COR-L47 (cell line): ENCODE measurements at places on chromosomes 13 and 19.
A peak's percentile ranks its signal among the peaks of the same experiment; 100 is the strongest.

DNA sequence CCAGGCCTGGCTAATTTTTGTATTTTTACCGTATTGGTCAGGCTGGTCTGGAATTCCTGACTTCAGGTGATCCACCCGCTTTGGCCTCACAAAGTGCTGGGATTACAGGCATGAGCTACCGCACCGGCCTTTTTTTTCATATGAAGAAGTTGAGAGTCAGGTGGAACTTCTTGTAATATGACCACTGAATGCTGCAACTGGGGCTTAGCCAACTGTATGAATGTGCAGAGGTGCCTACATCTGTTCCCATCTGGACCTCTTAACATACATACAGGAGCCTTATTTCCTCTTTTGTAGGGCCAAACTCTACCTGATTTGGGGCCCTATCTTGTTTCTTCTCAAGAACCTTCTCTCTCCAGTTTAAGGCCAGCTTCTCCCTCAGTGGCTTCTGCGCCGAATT is 11.9 kb upstream of the GGACT start:
- DNase-seq = no peak

DNA sequence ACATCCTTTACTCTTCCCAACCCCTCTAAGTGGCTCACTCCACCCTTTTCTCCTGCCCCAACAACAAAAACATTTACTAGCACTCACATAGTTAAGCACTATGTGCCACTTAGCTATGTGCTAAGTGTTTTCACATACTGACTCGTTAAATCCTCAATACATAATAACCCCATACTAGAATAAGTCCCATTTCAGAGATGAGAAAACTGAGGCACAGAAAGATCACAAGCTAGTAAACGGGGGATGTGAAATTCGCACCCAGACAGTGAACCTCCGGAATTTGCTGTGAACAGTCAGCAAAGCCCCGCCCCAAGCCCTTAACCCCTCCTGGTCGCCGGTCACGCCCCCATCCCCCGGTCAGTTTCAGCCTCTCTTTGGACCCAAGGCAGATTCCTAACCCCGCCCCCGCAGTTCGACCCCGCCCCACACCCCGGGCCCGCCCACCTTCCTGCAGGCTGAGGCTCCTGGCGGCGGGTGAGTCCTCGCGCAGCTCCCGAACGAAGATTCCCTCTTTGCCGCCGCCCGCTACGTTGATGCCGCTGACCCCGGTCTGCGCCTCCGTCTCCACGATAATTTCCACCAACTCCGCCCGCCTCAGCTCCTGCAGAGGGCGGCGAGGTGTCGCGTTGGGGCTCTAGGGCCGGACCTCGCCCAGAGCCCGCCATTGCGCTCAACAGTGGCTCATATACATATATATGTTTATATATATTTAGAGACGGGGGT is 9.8 kb downstream of the PRX start:
- DNase-seq = no peak

DNA sequence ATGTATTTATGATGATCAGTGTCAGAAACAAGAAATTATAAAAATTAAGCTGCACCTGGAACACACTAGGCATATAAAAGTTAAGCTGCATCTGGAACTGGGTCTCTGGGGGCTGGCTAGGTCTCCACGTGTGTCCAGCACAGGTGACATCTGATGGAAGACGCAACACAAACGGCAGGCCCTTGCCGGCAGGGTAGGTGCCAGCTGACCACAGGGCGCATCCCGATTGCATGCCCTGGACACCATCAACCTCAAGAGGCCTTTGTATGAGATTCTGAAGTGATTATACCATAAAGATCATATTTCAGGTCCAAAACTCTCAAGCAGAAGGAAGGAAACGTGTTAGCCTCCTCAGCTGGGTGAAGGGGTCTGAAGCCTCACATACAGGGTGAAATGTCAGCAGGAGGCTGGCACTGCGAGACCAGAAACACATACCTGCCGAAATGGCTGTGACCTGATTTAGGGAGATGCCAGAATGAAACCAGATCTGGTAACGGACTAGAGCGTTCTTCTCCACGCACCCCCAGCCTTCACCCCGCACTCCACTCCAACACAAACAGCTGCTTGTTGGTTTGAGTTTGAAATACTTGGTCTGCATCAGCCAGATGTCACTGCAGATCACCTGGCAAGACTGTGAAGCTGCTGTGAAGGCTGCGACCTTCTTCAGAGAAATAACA is 37.3 kb downstream of the COL4A1 start:
- DNase-seq = no peak

DNA sequence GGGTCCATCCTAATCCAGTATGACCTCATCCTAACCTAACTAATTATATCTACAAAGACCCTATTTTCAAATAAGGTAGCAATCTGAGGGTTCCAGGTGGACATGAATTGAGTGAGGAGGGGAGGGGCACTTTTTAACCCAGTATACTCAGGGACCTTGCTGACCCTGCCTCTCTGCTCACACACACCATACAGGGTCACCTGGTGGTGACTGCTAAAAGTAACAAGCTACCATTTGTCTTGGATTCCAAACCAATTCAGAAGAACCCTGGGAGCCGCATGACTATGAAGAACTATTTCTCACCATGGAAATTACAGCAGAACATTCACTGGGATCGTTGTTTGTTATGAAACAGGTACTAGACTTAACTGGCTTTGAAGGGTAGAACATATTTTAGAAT is 151.9 kb downstream of the LACC1 start:
- no peak for DNase-seq

DNA sequence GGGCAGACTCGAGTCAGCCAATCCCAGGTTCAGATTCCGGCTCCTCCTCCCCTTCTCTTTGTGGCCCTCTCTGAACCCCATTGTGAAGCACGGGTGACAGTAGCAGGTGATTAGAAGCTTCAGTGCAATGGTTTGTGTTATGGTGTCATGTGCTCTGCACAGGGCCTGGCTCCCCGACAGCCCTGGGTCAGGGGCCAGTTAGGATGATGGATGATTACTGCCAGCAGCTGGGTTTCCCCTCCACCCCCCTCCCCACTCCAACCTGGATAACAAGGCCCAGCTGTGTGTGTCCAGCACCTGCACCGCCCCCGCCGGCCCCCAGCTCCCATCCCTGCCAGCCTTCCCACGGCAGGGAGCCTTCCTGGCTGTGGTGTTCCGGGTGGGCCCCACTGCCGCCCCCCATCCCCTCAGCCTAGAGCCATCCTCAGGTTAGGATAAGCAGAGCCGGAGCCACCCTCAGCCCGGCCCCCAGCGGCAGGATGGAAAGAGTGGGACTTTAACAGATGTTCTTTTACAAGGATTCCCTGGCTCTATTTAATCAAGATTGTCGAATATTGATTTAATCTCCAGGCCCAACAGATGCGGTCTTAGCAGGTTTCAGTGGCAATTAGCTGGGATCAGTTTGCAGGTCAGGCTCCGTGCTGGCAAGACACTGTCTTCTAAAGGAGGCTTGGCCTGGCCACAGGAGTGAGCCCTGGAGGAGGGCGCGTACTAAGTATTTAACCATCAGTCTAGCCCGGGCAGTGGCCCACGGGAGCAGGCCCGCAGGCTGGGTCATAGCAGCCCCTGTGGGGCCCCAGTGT is 156.2 kb downstream of the SIPA1L3 start:
- peak; percentile 78 for DNase-seq

DNA sequence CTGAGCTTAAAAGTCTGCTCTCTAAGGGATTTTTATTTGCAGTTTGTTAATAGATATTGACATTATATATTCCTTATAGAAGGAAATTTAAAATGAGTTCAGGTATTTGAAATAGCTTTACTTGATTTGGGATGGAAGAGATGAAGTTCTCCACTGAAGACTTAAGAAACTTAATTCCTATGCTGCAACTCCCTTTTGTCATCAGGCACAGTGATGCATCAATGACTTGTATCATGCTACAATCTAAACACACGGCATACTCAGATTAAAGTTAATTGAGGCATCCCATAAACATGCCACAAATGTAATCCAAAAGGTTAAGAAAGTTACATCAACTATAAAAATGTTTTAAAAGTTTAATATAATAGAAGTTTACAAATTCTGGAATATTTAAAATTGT is 109.0 kb downstream of the STARD13 start:
- DNase-seq = no peak

DNA sequence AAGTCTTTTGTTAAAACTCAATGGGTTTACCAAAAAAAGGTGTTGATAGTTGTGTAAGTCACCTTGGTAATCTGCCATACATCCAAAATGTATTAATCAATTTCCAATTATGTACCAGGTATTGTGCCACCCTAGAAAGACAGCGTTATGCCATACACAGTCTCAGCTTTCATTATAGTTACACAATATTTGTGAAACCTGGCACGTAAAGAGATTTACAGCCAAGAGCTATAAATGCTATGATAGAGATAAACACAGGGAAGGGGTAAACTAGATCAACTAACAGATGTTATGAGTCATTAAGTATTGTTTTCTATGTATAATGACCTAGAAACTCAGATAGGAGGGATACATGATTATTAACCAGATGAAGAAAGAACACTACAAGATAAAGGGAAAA is 725.6 kb upstream of the SLITRK5 start:
- no peak for DNase-seq

DNA sequence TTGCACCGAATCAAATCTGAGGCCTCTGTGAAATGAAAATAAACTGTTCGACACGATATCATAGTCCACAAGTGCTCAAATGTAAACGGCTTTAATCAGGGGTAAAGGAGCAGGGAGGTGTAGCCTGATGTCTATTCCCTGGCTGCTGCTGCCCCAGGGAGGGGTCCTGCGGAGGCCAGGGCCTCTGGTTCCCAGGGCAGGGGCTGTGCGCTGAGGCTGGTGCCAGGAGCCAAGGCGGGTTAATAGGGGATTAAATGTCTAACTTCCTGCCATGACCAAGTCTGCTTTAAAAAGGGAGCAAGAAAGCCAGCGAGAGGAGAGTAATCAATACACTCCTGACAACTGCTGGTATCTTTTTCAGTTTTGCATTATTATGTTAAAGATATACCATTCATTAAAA is 59.4 kb downstream of the ZNF536 start:
- DNase-seq = no peak

DNA sequence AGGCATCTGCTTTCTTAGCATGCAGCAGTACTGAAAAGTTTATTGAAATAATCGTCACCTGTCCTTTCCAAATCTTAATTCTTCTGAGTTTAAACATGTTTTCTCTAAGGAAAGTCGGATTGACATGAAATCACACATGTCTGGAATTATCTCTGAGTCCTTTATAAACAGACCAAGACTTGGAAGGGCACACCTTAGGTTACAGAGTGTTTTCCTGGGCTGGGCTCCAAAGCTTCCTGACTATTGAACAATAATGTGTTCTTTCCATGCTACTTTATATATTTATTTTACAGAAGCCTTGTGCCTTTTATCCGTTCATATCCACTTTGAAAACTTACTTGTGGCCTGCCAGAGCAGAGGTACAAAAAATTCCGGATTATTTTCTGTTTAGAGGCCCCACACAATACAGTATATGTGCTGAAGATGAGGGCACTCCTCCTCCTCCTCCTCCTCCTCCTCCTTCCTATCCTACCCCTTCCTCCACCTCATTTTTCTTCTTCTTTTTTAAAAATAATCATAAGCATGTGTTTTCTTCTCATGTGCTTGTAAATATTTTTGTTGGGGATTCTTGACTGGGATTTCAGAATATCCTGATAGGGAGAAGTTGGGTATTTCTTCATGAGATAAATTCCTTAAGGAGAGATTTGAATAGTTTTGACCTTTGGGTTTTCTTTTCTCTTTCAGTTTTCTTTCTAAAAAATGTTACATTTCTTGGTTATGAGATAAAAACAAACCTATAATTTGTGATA is 52.3 kb downstream of the LRCH1 start:
- DNase-seq = no peak

GRCh38 chr13:45949161-45949560 is 97.6 kb upstream of the SIAH3 start:
- no peak for DNase-seq

- DNase-seq = no peak
Measured at GRCh38 chr19:35327642-35328041, 1.3 kb upstream of the CD22 start.

GRCh38 chr19:1163934-1164683 is 10.0 kb downstream of the SBNO2 start:
- no peak for DNase-seq

DNA sequence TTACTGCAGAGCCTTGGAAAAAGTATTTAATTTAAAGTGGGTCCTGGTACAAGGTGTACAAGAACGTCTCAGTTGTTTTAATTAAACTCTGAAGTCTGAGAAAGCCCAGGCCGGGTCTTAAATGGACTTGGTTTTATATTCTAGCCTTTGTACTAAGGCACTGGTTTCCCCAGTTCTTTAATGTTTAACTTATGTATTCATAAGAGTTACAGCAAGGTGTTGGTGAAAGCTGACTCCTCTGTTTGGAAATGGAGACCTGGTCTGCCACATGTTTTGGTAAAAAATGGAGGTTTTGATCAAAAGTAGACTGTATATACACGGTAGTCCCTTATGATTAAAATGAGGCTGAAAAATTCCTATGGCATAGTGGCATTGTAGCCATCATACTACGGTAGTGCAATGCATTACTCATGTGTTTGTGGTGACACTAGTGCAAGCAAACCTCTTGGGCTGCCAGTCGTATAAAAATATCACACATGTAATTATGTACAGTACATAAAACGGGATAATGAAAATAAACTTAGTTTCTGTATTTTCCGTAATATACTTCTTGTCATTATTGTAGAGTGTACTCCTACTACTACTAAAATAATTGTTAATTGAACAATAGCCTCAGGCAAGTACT is 883.4 kb upstream of the SPRY2 start:
- DNase-seq = no peak

DNA sequence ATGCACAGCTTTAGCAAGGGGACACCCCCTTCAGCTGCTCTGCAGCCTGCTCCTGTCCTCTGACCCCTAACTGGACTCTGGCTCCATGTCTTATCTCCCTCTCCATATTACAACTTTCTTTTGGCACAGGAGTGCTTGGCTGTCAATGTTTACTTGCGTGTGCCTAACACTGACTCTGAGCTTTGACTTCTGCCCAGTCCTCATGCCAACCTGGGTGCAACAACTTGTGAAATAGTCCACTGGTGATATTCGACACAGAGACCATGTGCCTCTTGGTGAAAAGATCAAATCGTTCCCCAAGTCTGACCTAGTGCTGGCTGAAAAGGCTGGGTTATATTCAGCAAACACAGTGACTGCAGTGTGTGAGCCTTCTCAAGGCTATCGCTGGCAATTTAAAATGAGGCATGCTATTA is 34.1 kb upstream of the KLF12 start:
- no peak for DNase-seq

DNA sequence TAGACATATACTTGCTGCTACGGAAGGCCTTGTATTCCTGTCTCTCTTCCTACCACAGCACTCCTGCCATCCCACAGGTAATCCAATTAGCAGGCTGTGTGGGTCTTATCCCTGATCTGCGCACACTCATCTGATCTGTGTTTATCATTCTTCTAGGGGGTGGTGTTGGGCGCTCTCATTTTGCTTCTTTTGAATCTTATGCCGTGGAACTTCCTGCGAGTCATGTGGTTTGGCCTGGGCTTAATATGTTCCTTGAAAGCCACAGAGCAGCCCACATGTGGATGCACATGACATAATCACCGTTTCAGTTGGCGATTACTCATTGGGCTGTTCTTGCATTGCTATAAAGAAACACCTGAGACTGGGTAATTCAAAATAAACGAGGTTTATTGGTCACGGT is 7.5 kb downstream of the RASA3 start:
- DNase-seq = no peak
